ENCODE measurements at places on chromosomes 6 and 20.

GRCh38 chr6:45031601-45032000, 296.5 kb upstream of the RUNX2 start:
- DNase-seq = no peak

- no peak for DNase-seq
Measured at GRCh38 chr20:34415079-34415478, 52.0 kb downstream of the ITCH start.

- no peak for DNase-seq
Measured at GRCh38 chr20:63281742-63282665, 9.4 kb downstream of the ARFGAP1 start.

DNA sequence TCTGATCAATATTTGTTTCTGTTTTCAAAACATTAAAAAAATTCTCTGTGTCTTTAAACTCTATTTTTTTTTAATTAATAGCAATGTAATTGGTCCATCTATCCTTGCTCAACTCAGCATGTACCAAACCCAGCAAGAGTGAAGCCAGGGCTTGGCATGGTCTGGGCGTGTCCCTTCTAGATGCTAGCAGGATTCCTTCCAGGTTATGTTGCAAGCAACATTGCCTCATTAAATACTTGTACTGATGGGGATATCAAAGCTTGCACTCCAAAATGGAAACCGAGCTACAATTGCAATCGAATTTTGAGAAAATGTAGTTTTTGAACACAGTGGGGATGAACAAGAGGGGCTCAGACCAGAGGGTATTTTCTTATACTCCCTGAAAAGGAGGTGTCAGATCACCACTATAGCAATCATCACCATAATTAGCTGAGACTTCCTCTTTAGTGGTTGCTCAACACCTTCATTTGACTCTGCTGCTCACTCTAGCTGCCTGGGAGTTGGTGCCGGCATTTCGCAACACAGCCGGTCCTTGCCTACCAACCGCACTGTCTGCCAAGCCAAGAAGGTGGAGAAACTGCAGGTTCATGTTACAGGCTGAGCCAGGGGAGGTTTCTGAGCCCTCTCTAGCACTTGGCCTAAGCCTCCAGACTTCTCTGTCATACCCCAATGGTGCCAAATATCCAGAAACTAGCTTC, 67.8 kb upstream of the RALGAPA2 start:
- DNase-seq = no peak

DNA sequence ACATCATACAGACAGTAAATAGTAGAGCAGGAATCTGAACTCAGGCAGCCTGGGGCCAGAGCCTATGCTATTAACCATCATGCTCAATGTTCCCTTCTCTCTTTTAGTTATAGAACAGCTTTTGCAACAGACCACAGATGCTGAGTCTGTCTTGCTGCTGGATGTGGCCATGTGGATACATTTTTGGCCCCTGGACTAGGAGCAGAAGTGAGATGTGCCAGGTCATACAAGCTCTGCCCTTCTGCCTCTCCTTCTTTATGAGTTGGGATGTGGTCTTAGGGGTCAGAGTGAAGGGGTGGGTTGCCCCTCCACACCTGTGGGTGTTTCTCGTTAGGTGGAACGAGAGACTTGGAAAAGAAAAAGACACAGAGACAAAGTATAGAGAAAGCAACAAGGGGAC, 14.6 kb upstream of the AARS2 start:
- DNase-seq = no peak

GRCh38 chr6:71236926-71237434, 51.6 kb upstream of the OGFRL1 start:
- DNase-seq = no peak

DNA sequence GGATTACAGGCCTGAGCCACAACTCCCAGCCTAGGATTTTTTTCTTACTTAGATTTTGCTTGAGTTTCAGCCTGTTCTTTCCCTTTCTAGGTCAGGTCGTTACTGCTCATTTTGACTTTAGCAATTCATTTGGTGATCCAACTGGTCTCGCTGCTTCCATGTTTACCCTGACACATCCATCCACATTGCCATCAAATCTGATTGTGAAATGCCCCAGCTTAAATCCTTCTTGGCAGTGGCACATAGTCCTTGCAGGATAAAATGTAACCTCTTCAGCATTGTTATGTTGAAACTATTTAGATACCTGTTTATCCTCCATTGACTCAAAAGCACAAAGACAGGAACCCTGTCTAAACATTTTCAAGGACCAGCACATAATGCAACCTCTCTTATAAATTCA, 77.2 kb downstream of the DNAH8 start:
- no peak for DNase-seq

DNA sequence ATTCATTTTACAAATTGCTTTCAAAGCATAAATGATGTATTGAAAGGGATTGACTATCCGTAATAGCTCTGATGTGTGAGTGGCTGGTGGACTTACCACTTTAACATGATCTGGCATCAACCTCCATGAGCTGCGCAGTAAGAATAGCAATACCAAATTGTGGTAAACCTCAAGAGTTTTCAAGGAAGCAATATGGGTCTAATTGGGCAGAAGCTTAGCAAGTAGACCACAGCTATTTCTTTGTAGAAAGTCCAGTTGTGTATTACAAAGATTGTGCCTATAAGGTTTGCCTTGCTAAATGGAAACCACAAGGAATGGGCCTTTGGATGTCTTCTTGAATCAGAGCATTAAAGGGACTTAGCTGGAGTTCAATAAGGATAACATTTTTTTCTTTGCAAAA, 736.6 kb downstream of the KIF16B start:
- DNase-seq = no peak

DNA sequence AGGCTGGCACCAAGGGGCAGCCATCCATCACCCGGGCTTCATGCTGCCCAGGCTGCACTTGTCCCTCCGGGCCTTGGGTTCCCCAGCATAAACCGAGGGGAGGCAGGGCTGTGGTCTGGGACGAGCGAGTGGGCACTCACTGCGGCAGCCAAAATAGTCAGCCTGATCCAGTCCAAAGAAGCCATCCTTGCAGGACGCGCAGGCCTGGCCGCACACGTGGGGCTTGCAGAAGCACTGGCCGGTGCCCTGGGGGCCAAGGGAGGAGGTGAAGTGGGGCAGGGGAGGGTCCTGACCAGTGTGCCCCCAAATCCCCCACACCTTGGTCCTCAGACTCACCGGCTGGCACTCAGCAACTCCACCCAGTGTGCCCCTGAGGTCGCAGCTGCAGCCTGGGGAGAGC, 32.1 kb downstream of the ADRM1 start:
- DNase-seq = no peak

DNA sequence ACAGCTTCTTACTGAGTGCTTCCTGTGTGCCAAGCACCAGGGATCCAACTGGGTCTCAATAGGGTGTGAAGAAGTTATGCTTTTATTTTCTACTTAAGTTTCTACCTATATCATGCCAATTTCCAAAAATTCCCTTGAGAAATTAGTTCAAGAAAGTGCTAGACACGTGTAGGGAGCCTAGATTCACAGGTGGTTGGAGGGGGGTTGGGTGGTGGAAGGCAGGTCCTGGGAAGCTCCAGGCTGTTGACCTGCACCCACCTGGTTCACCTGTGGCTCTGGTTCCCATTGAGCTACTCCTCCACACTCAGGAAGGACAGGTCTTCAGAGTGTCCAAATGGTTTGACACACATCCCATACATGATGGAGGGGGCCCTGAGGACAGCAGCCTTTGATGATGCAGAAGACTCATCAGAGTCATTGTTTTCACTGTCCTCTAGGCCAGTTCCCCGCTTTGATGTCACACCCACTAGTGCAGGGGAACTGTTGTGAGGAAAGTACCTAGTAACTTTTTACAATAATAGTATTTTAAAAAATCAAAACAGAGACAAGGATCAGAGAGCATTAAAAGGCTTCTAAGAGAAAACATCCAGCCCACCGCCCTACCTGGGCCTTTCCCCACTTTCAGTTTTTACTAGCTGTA, 39.8 kb upstream of the MYL9 start:
- DNase-seq = no peak

GRCh38 chr20:5642155-5642981, 107.8 kb upstream of the SHLD1 start:
- no peak for DNase-seq
